Colonic mucosa (tissue), 4 donors: ENCODE measurements at places on chromosomes 1 and 21. TPM values are rescaled to one million over a fixed set of nuclear protein-coding genes. Genes with fewer than 3 reads are reported as not detected.

DNA sequence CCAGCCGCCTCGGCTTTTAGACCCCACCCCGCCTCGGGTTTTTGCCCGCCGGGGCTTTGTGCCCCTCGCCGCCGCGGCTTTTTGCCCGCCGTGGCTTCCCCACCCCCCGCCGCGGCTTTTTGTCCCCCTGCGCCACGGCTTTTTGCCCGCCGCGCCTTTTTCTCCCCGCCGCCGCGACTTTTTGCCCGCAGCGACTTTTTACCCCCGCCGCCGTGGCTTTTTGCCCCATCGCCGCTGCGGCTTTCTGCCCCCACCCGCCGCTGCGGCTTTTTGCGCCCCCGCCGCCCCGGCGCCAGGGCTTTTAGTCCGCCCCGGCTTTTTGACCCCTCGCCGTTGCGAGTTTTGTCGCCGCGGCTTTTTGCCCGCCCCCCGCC, 474.4 kb downstream of the FAM72C start:
- DNase-seq = no peak

DNA sequence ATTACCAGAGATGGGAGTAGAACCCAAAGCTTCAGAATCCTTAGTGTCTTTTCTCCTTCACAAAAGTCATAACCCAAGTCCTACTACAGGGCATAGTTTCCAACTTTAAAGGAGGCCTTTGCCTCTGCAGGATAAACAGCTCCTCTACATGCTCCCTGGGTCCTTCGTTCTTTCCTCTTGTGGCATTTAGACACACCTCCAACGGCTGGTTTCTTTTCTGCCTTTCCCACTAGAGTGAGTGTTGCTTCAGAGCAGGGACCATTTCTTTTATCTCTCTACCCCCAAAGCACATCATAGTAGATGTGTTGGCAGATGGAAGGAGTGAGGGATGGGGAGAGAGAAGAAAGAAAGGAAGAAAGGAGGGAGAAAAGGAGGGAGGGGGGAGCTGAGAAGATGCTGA, 144.7 kb upstream of the SPATA6 start:
- DNase-seq = no peak

Gene ADAM30
- total RNA-seq = not detected

DNA sequence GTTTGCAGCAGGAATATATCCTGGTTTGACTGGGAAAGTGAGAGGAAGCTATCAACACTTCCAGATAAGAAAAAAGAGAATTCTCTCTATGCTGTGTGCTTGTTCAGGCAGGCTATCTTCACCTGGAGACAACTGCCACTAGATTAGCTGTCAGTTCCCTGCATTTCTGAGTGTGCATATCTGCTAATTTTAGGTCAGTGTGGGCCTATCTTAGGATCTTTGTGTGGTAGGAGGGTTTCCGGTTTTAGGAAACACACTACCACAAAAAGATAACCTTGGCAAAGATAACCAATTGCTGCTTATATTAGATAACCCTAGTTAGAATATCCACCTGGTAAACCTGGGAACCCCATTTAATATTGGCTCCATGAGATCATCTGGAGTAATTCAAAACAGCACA, 22.5 kb upstream of the GBP5 start:
- DNase-seq = no peak

DNA sequence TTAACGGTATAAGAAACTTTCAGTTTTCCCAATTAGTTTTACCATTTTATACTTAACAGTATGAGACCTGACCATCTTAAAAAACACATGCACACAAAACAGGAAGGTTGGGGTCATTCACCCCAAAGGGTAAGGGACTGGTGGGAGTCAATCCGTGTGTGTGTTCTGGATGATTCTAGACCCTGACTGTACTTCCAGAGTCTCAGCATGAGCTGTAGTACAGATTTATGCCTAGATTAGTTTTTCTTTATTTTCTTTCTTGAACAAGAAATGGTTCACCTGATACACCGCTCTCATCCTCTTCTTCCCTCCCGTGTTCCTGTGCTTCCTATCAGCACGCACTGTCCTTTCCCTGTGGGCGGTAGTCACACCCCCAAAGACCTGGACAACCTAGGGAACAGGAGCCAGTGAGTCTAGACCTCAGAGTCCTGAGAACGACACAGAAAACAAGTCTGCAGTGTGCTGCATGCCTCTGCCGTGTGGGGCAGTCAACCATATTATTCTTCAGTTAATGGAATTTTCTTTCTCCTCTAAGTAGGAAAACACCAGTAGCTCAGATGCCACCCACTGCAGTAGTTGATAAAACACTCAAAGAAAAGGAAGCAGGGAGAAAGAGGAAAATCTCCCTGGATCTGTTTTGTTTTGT, 38.9 kb upstream of the MRPS6 start:
- no peak for DNase-seq

- no peak for DNase-seq
Measured at GRCh38 chr1:62941780-62942179, 157.8 kb downstream of the ATG4C start.

Gene HSD3B2
- 2.2 TPM for total RNA-seq

DNA sequence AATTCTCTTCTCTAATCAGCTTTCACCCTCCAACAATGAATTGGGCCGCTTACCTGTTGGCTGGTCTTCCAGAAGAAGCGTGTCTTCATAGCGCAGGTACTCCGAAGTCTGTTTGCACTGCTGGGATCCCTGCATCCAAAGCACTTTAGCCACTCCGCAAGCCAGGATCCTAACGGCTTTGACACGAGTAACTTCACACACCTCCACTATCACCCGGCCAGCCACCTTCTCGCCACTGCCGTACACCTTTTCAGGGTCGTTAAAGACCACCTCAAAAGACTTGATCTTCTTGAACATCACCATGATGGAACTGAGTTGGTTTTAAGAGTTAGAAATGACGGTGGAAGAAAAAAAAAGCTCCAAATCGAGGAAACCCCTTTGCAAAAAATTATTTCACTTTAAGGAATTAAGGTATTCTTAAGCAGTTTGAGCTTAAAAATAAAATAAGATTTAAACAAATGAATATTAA, 381 bp downstream of the TXNIP start:
- no peak for DNase-seq

GRCh38 chr1:232990176-232991128, 40.0 kb downstream of the NTPCR start:
- no peak for DNase-seq

DNA sequence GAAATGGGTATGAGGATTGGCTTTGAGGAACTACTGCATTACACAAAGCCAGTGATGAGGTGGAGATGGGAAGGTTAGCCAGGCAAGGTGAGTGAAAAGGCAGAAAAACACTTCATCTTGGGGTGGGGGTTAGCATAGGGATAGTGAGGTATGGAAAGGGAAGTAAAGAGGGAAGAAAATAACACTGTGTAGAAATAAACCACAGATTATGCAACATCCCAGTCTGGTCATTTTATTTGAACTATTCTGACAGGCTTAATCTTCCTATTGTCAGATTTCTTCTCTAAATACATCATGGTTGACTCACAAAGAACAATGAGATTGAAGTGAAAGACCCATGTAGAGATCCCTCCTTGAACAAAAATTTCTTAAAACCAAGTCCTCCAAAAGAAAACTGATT, 640.2 kb downstream of the PTPRC start:
- DNase-seq = no peak

DNA sequence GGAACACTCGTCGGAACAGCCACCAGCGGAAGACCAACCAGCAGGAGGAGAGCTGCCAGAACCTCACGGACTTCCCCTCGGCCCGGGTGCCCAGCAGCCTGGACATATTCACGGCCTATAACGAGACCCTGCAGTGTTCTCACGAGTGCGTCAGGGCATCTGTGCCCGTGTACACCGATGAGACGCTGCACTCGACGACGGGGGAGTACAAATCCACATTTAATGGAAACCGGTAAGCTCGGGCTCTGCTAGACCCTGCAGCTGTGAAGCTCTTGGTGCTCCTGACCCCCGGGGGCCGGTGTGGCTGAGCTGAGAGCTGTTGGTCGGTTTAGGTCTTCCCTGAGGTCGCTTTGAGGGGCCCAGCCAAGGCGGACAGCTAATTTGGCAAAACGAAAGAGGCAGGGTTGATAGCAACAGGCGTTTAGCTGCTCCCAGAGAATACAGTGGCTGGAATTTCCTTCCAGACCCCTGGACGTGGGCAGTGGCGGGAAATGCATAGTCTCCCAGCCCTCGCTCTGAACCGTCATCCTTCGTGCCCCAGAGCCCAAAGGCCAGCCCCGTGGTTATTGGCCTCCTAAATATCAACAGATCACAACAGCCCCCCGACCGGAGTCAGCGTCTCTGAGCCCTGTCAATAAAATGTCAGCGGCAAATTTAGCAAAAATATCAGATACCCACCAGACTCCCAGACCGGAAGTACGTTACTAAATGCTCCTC, 118.0 kb downstream of the AJAP1 start:
- no peak for DNase-seq

GRCh38 chr1:26853156-26853555, 9.8 kb upstream of the SFN start:
- peak; percentile 97 for DNase-seq

DNA sequence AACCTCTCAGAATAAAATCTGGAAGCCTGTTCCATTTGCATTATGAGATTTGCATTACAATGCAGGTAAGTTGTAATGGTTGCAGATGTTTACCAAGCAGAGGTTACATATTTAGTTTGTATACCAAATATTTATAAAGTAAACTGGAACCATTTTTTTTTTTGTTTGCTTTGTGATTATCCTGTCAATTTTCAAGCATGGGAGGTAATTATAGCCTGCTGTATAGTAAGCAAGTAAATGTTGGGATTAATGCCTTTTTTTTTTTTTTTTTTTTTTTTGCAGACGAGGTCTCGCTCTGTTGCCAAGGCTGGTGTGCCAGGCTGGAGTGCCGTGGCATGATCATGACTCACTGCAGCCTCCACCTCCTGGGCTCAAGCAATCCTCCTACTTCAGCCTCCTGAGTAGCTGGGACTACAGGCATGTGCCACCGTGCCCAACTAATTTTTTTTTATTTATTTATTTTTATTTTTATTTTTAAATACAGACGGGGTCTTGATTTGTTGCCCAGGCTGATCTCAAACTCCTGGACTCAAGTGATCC, 21.0 kb downstream of the NFYC start:
- no peak for DNase-seq

DNA sequence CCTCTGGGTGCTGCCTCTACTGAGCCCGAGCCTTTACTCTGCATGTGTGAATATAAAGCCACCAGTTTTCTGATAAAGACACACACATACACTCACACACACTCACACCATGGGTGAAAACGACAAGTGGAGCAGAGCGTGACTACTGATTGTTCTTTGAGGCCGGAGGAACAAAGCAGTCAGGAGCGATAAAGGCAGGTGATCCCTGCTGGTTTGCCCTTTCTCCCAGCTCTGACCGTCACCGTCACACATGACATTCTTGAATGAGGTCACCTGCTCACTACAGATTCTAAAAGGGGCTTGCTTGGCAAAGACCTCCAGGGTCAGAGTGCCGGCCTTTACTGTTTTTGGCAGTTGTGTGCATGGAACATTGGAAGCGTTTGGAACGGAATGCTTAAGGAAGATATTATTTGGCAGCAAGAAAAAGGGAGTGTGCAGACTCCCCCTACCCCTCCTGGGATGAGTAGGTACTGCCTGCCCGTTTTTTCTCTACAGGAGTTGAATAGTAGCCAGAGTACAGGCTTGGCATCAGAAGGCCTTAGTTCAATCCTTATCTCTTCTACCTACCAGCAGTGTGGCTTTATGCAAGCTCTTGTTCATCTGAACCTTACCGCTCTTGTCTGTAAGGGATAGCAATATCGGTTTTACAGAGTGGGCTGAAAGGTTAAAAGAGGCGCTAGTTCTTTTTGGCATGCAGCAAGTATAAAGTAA, 79.7 kb downstream of the PBX1 start:
- DNase-seq = no peak

- no peak for DNase-seq
Measured at GRCh38 chr21:31931644-31932469, 59.0 kb downstream of the HUNK start.

GRCh38 chr1:204348722-204349121, 11.0 kb downstream of the PLEKHA6 start:
- peak; percentile 84 for DNase-seq
